HS-27A (cell line): ENCODE measurements at places on chromosomes 4 and X.
A peak's percentile ranks its signal among the peaks of the same experiment; 100 is the strongest.

GRCh38 chr4:174198828-174199227, 84.6 kb downstream of the FBXO8 start:
- DNase-seq, result peak; percentile 51

- no peak for DNase-seq
Measured at GRCh38 chrX:37405956-37406355, 56.8 kb downstream of the PRRG1 start.

DNA sequence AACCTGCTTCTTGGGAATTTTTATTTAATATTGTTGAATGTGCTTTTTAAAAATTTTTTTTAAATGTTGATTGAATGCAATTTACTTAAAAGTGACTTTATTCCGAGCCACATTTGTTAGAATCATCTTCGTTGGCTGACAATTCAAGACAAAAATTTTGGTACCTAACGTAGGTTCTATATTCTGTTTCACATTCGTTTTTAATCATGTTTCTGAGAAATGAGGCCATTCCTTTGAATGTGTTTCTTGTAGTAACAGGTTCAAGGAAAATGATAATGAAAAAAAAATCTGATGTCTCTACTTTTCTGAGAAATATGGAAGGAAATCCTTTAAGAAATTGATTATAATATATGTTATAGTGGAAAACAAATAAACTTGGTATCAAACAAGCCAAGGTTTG, 92.3 kb upstream of the DCLK2 start:
- no peak for DNase-seq

DNA sequence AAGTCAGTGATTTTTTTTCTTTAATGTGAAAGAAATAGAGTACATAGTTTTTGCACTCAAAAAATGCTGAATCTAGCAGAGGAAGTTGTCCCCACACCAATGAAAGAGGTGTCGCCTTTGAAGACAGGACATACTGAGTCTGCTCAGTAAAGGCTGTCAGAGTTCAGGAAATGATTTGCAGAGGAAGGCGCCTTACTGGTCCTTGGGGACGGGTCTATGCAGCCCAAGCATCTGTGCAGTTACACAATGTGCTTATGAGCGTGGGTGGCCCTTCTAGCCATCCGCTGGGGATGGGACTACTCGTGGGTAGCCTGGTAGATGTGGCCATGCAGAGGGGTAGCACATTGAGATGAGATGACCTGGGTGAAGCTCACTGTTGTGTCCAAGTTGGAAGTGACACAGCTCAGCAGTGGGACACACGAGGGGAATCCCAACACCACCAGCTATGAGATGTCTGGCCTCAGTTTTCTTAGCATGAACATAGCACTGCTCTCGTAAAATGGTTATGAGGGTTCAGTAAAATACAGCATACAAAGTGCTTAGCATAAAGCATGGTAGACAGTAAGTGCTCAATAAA, 116.5 kb upstream of the RBPJ start:
- DNase-seq, result no peak

DNA sequence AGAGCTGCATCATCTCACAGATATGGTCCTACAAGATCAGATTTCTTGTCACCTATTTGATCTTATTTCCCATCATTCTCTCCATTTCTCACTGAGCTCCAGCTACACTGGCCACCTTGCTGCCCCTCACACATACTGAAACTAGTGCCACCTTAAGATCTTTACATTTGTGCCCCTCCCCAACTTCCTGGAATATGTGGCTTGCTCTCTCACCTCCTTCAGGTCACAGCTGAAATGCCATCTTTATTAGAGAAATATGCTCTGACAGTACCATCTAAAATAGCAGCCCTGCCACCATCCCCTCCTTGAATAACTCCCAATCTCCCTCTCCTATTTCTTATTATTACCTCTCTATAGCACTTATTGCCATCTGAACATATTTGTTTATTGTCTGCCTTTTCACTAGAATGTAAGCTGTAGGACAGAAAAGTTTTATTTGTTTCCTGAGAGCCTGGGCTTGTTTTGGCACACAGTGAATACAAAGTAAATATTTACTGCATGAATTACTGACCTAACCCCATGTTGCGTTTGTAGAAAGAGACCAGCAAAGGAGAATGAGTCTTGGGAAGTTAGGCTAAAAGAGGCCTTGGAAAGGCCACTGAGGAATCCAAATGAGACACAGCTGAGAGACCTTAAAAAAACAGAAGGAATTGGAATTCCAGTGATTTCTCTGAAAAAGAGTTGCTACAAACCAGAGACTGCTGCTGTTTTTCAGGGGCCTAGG, 22.7 kb downstream of the DYNLT3 start:
- no peak for DNase-seq

- no peak for DNase-seq
Measured at GRCh38 chr4:143291314-143291713, 45.4 kb upstream of the GAB1 start.

DNA sequence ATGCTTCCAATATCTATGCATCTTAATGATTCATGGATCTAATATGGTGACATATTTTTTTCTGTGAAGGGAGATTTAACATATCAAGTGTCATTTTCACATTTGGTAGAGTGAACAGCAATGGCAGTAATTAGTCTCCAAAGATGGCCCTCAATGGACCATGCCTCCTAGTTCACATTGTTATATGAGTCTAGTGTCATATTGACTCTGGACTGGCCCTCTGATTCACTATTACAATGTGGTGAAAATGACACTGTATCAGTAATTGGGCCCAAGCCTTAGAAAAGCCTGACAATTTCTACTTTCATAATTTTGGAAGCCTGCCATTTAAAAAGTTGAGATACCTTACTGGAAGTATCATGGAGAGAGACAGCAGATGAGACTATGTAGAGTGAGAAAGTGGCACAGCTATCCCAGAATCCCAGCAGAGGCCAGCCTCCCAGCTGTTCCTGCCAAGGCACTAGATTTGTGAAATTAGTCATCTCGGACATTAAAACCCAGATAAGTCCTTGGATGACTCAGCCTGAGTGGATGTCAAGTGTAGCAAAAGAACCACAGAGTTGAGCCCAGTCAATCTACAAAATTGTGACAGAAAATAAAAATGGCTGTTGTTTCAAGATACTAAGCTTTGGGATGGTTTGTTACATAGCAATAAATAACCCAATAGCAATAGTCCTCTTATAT, 68.4 kb downstream of the ARHGEF38 start:
- DNase-seq, result peak; percentile 64

DNA sequence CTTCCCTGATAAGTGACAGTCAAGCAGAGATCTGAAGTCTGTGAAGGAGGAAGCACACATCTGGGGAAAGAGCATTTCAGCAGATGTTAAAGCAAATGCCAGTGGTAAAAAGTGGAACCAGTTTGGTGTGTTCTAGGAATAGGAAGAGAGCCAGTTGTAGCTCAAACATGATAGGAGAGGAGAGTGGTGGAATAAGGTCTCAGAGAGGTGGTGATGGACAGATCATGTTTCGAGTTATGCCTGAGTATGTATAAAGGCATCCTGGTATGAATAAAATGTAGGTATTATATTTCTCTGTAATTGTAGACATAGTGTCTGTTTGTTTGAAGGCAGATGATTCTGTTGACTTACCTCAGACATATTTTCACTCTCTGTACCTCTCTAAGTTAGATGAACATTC, 89.1 kb downstream of the LARP7 start:
- DNase-seq, result no peak

- DNase-seq, result no peak
Measured at GRCh38 chr4:76384052-76384451, 36.9 kb downstream of the CCDC158 start.

- no peak for DNase-seq
Measured at GRCh38 chrX:8565729-8566128, 101.1 kb downstream of the VCX3B start.

DNA sequence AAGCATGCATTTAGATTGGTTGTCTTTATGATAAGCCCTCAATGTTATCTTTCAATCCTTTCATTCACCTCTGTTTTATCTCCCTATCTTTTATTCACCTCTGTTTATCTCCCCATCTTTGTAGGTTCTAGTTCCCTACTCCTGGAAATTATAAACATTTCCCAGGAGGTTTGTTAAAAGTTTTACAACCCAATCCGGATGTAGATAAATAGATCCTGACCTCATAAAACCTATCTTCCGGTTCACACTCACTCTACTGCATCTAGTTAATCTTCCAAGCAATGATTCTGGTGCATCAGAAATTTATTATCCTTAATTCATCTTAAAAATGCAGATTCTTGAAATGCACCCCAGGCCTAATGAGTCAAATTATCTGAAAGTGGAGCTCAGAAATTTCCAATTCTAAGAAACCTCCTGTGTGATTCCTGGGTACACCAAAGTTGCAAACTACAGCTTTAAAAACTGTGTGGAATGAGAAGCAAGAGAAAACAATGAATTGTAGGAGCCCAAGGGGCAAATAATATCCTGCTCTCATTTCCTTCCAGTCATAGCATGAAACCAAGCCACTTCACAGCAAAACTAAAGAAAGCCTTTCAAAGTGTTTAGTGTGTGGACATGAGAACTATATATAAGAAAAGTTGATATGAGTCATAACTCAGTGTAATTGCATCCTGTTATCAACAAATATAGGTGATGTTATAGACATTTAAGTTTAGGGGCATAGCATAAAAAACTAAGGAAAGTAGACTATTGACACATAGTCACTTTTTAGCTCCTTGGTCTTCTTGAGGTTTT, 51.1 kb upstream of the UGT8 start:
- no peak for DNase-seq

GRCh38 chrX:114889481-114889880, 127.9 kb downstream of the IL13RA2 start:
- no peak for DNase-seq
